A172 (cell line): ENCODE measurements at places on chromosomes 1 and 21.

DNA sequence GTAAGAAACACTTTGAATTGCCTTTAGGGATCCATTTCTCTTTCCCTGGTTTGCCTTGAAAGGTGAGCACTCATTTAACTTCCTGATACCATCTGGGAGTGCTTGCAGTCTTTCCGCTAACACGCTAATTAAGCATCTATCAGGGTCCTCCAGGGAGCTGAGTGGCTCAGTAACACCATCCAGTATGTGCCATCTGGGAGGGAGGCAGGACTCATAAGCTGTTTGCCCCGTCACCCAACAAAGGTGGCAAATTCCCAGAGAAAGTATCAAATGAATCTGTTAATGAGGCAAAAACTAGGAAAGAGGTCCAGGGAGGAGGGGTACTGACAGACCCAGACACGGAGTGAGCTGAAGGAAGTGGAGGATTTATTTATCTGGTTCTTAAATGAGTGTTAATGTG lies 430.9 kb downstream of the HLX start:
- no peak for DNase-seq

GRCh38 chr1:212218065-212218464 lies 67.1 kb upstream of the PPP2R5A start:
- no peak for DNase-seq

GRCh38 chr1:41927118-41927517 lies 8.4 kb upstream of the HIVEP3 start:
- no peak for DNase-seq

DNA sequence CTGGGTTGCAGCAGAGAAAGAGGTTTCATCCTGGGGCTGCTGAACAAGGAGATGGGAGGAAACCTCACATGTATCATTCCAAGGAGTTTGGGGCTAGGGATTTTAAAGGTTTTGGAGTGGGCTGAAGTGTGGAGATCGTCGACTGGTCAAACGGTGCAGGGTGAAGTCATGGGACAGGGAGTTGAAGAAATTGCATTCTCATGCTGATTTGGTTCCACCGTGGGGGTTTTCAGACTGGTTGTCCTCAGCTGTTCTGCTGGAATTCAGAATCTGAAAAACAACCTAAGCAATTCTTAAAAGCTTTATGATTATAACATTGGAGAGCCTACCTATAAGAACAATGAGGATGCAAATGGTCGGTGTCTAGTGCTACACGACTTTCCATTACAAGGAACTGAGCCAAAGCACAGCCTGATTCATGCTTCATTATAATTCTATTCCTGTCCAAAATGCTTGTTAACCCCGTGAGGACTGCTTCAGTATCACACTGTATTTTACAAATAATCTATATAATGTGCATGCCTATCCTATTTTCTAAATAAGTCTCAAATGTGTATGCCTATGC lies 242.7 kb downstream of the TM2D1 start:
- DNase-seq = no peak

- DNase-seq = peak; percentile 76
Measured at GRCh38 chr21:34544032-34544496, 32.1 kb upstream of the KCNE1 start.

- no peak for DNase-seq
Measured at GRCh38 chr1:12447849-12448312, 170.1 kb downstream of the DHRS3 start.

DNA sequence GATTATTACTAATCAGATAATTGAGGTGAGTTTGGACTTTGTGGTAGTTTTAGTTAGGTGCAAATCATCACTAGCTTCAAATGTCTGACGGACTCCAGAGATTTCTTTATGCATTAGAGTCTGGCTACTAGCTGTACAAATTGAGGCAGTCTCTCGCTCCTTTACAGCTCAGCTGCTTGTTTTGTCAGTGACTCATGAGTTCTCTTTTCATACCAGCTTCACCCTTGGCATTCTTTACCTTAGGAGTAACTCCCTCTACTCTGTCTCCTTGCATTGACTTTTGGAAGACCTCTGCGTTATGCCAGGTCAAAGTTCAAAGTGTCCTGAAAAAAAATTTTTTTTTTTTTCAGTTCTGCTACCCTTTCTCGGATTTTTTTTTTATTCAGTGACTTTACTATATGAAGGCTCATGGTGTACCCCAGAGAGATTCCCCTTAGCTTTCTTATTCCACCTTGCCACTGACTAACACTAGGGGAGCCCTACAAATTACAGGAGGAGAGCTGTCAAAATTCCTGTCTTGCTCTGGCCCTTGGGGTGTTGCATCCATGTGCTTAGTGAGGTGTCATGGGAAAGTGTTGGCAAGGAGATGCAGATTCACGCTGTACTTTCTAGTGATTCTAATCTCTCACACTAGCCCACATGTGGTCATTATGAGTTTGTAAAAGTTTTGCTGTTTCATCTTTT lies 576.6 kb downstream of the ADGRL2 start:
- DNase-seq = peak; percentile 40

GRCh38 chr1:54836594-54836993 lies 35.5 kb upstream of the TTC22 start:
- no peak for DNase-seq

- DNase-seq = no peak
Measured at GRCh38 chr21:45029948-45030681, 44.3 kb upstream of the ADARB1 start.

- DNase-seq = no peak
Measured at GRCh38 chr1:4224684-4225467, 324.8 kb upstream of the C1orf174 start.

DNA sequence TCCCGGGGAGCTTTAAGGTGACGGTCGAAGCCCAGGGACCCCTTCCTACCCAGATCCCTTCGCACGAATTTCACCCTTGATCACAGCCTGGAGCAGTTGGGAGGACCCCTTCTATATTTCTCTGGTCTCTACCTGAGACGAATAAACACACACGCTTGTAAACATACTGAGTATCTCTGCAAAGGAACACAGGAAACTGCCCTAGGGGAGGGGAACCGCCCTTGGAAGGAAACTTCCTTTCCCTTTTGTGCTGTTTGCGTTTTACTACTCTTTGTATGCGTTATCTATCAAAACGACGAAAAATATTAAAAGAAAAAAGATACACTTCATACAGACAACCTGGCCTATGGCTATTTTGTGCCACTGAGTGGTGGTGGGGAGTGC lies 750 bp downstream of the NECAP2 start:
- no peak for DNase-seq

DNA sequence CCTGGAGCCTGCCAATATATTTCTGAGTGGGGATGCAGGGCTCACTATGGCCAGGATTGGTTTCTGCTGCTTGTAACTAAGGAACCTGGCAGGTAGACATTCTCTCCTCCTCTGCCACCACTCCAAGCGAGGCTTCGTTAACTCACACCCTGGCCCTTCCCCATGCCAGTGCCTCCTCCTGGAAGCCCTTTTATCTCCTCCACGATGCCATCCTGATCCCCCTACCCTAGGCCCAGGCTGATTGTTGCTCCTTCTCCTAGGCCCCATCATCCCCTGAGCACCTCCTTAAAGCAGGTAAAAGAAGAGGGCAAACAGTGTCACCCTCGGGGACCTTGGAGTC lies 118.5 kb downstream of the DMRTB1 start:
- DNase-seq = no peak

- DNase-seq = peak; percentile 82
Measured at GRCh38 chr21:28554660-28555475, 437.8 kb downstream of the LTN1 start.

DNA sequence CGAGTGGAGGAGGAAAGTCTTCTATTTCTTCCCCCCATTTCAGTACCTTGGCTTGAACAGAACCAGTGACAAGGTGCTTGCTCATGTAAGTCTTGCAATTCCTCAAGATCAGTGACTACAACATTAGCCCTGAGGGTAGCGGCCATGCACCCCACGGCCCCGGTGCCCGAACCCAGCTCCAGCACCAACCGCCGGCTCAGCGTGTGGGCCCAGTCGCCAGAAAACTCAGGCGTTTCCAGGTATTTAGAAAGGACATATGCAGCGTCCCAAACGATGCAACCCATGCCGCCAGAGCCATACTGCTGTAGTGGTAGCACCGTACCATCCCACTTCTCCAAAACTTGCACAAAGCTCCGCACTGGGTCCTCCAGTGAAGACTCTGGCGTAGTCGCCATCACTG lies 11.2 kb upstream of the MANEAL start:
- no peak for DNase-seq

DNA sequence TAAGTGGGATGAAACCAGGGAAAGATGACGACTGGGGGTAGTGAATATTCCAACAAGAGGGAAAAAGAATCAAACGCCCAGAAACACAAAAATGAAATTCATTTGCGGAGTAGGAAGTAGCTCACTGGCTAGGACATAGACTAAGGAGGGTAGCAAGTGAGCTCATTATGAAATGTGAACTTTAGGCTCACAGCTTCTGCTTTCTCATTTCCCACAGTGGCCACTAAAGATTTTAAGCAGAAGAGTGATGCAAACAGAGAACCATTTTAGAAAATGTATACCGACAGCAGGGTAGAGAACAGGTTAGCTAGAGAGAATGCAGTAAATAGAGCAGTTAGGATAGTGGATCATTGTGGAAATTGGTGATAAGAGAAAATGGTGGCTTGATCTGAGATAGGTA lies 3.5 kb downstream of the CD48 start:
- DNase-seq = no peak

DNA sequence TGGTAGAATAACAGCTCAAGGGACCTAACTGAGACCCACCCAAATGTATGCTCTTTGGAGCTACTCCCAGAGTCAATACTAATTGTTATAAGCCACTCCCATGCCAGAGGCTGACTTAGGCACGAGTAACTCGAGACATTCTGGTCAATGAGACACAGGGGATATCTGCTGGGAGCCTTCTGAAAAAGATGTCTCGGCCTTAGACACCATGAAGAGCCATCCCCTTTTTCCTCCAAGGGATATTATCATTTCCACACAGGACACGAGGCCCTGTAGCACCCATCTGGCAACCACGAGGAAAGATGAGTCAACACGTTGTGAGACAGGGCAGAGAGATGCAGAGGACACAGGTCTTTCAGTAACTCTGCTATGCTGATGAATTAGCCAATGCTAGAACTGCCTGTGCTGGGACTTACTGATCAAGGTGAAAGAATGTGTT lies 30.7 kb downstream of the ITPKB start:
- DNase-seq = peak; percentile 61

DNA sequence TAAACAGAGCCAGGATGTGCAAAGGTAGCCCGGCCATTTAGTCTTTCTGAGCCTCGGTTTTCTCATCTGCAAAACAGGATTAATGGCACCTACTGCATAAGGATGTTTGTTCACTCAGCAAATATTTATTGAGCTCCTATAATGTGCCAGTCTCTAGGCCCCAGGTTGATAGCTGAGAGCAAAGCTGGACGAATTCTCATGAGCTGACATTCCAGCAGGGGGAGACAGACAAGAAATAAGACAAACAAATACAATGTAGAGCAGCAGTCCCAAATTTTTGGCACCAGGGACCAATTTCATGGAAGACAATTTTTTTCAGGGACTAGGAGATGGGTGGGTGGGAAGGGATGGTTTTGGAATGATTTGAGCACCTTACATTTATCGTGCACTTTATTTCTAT lies 74.3 kb upstream of the PAX7 start:
- DNase-seq = no peak

DNA sequence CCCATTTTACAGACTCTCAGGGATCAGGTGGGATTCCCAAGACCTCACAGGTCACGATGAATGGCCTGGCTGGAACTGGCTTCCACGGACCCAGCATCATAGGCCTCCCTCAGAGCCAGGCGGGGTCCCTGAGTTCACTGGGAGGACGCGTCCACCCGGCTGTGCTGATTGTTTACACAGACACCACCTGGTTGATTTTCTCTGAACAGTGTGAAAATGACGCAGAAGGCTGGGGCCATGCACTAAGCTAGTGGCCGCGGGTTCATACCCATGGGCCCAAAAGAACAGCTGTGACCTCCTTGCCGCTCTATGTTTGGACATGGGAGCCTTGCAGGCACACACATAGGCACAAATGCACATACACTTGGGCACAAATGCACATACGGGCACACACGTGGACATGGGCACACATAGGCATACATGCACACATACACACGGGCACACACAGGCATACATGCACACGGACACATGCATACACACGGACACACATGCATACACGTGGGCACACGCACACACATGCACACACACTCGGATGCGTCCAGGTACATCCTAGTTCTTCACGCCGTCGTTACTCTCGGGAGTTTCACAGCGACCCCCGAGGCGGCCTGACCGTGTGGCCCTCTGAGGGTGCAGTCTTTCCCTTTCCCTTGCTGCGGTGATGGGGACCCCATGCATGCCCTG lies 23.2 kb downstream of the CSTB start:
- no peak for DNase-seq

DNA sequence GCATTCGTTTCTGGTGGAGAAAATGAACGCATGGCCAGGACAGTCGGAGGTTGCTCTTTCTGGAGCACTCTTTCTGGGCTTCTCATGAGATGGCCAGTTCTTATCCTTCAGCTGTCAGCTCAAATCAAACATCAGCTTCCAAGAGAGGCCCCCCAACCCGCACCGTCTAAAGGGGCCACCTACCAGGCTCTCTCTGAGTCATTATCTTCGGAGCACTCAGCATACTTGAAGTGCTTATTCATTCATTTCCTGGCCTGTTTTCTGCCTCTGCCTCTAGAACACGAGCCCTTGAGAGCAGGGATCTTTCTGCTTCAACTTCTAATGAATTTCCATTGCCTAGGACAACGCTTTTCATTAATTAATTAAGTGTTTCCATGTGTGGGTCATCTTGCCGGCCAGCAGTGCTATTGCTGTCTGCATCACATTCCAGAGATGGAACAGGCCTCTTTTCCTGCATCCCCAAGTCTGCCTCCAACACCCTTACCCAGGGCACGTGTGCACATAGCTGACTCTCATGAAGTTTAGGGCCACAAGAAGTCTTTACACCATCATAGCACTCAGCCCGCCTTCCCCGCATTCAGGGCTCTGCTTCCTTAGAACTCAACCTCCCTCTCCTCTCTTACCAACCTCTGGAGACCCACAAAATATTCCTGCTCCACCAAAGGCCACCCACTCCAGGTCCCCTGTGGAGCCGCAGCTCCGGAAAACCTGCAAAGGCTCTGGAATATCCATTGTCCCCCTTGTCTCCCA lies 52.1 kb upstream of the LAPTM5 start:
- DNase-seq = peak; percentile 61

DNA sequence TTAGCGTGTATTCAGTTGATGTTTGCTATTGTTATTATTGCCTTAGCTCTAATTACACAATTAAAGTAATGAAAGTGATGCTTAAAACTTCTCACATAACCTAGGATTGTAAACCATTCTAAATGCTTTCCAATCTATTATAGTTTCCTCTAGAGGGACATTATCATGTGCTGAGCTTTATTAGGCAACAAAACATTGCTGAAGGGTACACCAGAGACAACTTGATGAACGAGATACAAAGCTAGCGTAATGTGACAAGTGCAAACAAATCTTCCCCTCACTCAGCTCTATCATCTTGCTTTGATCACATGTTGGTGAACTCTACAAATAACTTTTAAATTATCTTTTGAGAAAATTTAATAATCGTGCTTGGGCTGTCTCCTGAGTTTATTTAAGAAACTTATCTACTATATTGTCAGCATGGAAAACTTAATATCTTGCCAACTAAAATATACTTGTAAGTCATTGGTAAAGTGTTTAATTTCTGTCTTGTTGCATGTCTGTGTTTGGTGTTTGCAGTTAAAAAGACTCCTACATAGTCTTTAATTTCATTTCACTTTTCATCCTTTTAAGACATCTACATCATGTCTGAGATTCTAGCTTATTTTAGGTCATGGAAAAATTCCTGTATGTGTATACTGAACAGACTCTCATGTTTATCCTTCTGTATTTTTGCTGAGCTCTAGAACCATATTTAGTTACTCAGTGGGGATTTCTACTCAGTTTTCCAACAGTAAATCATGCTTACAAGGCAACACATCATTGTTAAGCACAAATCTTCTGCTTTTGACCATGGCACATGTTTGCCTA lies 104.2 kb upstream of the ADAMTS5 start:
- no peak for DNase-seq

GRCh38 chr1:93296555-93297154 lies 49.1 kb upstream of the DR1 start:
- DNase-seq = no peak
